Stimulated activated CD4-positive, alpha-beta T cell treated with anti-CD3 and anti-CD28 coated beads, Interleukin-15, amount 100 ng/mL, for 48 hours (primary cell): ENCODE measurements at places on chromosomes 5 and 9.

GRCh38 chr5:180173198-180173544 is 35.8 kb downstream of the RASGEF1C start:
- DNase-seq = no peak

DNA sequence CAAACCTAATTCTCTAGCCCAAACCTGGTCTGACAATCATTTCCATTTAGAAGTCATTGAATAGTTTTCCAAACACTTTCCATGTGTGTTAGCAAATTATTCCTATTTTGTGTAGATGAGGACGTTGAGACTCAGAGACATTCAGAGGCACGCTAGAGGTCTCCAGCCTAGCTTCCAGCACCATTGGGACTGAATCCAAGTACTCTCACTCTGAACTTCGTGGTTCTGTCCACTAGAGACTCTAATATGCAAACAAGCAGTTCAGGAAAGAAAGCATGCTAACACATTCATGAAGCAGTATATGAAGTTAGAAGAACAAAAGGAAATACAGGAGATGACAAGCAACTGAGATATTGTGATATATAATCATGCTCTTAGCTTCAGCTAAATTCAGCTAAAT is 354.8 kb downstream of the NTRK2 start:
- no peak for DNase-seq

DNA sequence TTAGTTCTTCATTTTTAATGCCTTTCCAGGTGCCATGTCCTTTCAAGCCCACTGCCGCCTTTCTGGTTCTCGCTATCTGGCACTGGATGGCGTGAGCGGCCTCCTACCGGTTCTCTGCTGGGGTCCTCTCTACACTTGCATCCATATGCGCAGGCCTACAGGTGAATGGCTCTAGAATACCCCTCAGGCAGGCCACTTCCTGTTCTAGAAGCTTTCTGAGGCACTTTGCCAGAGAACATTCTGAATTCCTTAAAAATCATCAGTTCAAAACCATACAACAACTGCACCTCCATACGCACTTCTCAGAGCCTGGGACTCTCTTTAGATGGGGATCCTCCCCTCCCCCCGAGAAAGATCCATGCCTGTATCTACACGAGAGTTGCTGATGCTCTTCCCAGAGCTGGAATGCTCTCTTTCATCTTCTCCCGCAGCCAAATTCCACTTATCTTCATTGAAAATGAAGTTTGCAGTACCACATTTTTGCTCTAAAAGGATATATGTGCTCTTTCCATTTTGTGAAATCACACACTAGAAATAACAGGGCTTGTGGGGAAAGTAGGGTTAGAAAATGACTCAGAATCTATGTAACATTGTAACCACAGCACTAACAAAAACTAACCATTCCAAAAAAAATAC is 1.4 kb upstream of the LHFPL2 start:
- DNase-seq = no peak

- DNase-seq = no peak
Observed at GRCh38 chr9:123435471-123435870, 79.5 kb downstream of the CRB2 start.

DNA sequence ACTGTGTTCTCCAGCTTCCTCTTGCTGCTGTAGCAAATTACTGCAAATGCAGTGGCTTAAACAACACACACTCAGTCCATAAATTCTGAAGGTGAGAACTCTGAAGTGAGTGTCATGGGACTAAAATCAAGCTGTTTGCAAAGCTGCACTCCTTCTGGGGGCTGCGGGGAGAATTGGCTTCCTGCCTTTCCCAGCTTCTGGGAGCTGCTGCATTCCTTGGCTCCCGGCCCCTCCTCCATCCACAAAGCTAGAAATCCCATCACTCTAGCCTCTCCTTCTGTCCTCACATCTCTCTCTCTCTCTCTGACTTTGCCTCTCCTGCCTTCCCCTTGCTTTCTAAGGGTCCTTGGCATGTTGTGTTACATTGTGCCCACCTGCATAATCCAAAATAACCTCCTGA is 14.2 kb upstream of the MED10 start:
- no peak for DNase-seq

- DNase-seq = no peak
Observed at GRCh38 chr5:14299666-14300065, 156.5 kb downstream of the TRIO start.

GRCh38 chr5:154367101-154367500 is 78.7 kb upstream of the SAP30L start:
- DNase-seq = no peak

- DNase-seq = no peak
Observed at GRCh38 chr9:126374366-126374781, 47.7 kb downstream of the MVB12B start.

DNA sequence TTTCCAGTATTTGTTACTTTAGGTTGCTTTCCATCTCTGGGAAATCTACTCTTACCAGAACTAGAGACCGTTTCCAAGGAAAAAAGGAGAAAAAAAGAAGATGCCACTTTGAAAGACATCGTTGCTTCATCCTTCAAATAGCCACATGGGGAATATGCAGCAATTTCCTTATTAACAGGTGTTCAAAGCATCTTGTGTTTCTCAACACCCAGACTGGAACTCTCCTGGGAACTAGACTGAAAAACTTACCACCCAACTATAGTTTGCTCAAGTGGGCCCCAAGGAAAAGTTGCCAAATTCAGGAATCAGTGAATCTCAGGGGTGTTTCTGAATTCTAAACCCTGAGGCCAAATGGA is 80.0 kb upstream of the JAK2 start:
- DNase-seq = no peak

DNA sequence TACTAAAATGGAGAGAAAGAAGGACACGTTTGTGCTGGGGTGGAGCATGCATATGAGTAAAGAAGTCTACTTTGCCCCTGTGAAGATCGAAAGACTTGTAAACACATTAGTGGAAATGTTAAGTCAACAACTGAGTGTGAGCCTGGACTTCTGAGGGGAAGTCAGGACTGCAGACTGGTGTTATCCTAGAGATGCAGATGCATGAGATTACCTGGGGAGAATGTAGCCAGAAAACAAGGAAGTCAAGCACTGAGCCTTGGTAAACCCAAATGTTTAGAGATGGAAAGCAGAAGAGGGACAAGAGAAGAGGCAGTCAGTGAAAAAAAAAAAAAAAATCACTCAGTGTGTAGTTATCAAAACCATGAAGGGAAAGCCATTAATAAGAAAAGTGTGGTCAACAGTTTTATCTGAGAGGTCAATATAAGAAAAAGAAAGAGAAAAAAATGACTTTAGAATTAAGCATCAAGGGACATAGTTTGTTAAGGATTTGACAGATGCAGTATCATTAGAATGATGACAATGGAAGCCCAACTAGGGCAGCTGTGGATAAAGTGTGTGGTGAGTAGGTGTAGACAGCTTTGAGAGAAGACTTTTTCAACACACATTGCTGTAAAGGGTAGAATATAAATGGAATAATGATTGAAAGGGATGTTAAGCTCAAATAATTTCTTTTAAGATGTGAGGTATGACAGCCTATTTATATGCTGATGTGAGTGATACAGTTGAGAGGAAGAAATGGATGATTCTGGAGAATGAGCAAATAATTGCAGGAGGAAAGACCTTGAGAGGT is 22.2 kb downstream of the JAKMIP2 start:
- no peak for DNase-seq

DNA sequence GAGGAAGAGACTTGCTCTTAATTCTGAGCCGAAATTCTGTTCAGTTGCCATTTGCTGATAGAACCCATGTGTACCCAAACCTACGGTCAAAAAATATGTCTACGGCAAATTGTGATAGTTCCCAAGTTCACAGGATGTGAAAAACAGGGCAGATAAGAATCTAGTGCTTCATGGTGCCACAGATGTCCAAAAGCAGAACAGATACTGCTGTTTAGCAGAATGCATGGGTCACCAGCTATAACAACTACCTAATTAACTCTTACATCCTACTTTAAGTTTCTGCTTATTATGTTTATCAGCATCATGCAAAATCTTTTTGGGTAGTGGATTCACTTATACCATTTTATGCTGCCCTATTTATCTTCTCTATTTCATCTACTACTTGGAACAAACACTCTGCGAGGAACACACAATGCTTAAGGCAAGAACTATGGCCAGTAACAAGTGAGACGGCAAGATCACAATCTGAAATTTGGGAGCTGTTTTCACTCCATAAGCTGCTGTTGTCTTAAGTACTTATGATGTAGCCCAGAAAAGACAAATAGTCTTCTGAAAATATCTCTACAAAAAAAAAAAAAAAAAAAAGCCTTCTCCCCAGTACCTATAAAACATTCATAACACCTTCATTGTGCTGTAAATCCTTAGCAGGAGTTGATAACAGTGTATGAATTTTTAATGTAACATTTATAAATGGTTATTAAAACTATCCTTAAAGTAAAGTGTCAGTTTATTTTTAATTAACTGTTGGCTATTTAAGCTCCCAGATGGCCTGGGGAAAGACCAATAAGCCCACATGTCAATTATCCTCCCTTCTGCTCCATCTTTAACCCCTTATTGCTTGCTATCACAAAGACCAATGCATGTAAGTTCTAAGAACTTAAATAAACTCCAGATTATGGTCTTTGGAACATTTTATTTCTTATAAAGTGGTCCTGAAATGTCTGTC is 232.3 kb downstream of the TLR4 start:
- DNase-seq = no peak

- DNase-seq = no peak
Observed at GRCh38 chr9:132804576-132805295, 73.3 kb downstream of the AK8 start.

DNA sequence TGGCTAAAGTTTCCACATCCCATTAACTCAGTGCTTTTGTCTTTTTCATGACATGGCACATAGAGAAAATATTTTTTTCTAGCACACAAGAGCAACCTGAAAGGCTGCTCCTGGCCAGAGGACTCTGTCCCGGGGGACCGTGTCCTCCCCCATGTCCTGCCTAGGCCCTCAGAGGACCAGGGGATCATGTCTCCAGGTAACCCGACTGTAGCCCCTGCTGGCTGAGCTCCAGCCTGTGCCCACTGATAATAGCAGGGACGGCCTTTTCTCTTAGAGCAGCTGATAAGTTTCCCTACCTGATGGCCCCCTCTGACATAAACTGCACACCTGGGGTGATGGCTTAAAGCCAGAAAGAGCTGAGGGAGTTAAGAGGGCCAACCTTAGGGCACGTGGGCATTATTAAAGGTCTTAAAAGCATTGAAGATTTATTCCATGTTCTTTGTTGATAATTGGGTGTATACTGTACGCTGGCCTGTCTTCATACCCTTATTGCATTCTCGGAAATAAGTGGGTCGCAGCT is 5.9 kb downstream of the HDHD3 start:
- DNase-seq = no peak

- DNase-seq = no peak
Observed at GRCh38 chr9:4020038-4020754, 279.7 kb downstream of the GLIS3 start.

DNA sequence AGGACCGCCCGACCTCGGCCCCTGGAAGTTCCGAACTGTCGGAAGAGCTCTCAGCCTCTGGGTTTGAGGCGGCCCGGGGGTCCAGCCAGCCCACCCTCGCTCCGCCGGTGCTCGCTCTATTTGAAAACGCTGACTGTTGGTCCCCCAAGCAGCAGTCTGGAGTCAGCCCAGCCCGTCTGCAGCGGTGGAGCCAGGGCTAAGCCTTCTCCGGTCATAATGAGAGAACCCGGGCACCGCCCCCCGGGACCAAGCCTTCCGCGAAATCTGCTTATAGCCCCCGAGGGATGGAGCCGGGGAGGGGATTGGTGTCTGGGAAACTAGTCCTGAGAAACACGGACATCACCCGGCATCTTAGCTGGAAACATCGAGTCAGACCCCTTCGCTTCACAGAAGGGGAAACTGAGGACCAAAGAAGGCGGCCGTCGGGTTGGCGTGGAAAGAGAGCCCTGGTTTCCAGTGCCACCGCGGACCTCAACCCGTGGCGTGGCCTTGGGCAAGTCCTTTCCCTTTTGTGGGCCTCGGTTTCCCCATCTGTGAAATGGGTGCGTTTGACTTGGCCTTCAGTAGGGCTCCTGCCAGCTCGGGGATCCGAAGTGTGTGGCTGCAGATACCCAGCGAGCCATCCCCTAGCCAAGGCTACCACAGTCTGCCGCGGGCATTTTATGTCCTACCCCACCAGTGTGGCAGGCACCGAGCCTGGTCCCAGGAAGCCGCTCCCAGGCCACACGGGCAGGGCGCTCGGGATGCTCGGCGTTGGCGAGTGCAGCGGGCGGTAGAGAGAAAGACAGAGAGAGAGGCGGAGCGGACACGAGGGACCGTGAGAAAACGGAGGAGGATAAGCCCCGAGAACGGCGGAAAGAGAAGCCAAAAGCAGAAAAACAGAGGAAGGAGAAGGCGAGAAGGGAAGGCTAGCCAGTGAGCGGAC is 857 bp downstream of the ADAM19 start:
- no peak for DNase-seq

DNA sequence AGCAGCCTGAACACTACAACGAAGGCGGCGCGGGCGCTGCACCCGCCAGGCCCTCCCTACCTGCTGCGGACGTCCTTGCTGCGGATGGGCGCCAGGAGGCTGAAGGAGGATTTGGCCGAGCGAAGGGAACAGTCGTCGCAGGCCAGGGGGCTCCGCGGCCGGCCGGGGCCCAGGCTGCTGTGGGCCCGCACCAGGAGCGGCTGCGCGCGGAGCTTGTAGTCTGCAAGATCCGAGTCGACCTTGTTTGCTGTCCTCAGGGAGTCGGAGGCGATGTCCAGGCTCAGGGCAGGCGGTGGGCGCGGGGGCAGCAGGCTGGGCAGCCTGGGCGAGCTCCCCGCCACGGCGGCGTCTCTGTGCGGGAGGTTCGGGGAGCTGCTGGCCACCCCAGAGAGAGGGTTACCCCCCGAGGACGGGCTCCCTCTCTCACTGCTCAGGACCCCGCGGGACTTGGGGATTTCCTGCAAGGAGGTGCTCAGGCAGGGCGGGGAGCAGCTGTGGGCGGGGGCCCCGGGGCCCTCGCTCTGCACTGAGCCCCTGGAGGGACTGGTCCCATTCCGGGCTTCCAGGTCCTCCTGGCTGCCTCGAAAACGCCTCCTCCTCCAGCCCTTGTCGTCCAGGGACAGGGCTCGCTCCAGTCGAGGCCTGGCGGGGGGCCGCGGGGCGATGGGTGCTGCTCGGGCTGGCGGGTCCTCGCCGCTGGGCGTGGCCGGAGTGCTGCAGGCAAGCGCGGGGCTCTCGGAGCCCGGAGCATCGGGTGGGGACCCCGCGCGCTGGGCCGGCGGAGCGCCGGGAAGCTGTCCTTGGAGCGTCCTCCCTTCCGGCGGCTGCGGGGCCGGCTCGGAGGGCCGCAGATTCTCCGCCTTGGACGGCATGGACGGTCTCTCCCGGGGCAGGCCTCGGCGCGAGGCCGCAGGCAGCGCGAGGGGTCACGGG is 831 bp downstream of the INPP5E start:
- DNase-seq = peak; percentile 44

DNA sequence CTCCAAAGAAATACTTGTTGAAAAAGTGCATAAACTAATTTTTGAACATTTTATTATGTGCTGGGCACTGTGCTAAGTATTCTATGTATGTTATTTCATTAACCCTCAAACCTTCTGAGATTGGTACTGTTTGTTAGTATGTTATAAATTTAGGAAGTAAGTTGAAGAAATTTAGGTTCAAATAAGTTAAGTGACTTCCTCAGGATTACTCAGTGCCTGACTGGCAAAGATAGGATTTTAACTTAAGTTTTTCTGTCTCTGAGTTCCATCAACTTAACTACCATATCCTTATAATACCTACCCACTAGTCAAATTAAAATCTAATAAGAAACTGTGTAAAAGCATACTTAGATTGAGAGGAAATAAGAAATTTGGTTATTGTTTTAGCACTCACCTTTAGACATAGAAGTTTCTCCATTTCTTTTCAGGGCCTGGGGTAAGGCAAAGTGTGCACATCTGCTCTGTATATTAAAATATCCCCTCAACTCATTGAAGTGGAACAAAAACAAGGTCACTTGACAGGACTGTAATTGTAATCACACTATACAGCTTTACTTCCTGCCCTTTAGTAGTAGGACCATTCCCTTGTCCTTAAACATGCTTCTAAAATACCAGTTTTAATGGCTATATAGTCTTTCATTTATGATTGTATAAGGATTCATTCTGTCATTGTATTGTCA is 15.2 kb downstream of the TGFBR1 start:
- DNase-seq = no peak
